ENCODE measurements at places on chromosomes 7 and 10. TPM values are rescaled to one million over a fixed set of nuclear protein-coding genes. Genes with fewer than 3 reads are reported as not detected.

DNA sequence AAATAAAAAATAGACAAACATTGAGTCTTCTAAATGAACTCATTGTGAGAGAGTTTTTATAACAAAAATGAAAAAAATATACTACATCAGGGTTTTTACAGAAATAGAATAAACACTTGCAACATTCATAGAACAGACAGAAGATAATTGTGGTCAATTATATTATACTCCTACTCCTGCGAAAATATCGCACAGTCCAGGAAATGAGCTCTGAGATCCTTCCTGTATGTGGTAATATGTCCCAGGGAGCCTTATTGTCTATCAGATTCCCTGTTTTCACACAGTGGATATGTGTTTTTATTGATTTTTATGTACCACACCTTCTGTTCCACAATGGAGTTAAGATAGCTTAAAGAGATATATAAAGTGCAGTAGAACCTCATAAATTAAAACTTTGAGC is 27.5 kb upstream of the RELN start:
- no peak overlapping the region for H3K27ac ChIP-seq
- H3K36me3 ChIP-seq = no peaks in the 10 kb centered on the region
- no peak for DNase-seq
- no peaks in the 10 kb centered on the region for H3K4me1 ChIP-seq

GRCh38 chr10:62690703-62691102 is 113.8 kb upstream of the ADO start:
- H3K4me1 ChIP-seq = peaks cover 88% of the 10 kb centered on the region
- H3K4me3 ChIP-seq = peak overlapping the region; percentile 70
- no peak for DNase-seq
- H3K27me3 ChIP-seq = no peaks in the 10 kb centered on the region
- peak overlapping the region; percentile 88 for H3K27ac ChIP-seq

GRCh38 chr7:75921479-75921878 is 6.5 kb downstream of the POR start:
- no peaks in the 10 kb centered on the region for H3K27me3 ChIP-seq
- peaks cover 24% of the 10 kb centered on the region for H3K4me1 ChIP-seq
- H3K36me3 ChIP-seq = no peaks in the 10 kb centered on the region
- no peak for DNase-seq

GRCh38 chr10:28503114-28503513 is 29.8 kb upstream of the WAC start:
- H3K4me1 ChIP-seq = no peaks in the 10 kb centered on the region
- DNase-seq = no peak
- H3K27me3 ChIP-seq = no peaks in the 10 kb centered on the region
- H3K36me3 ChIP-seq = no peaks in the 10 kb centered on the region

- peaks cover 5% of the 10 kb centered on the region for H3K36me3 ChIP-seq
- H3K4me1 ChIP-seq = peaks cover 5% of the 10 kb centered on the region
- DNase-seq = no peak
- peaks cover 65% of the 10 kb centered on the region for H3K27me3 ChIP-seq
- H3K27ac ChIP-seq = no peak overlapping the region
- no peak overlapping the region for H3K4me3 ChIP-seq
These were observed 45.5 kb downstream of the AOC1 start for GRCh38 chr7:150897502-150898474.

DNA sequence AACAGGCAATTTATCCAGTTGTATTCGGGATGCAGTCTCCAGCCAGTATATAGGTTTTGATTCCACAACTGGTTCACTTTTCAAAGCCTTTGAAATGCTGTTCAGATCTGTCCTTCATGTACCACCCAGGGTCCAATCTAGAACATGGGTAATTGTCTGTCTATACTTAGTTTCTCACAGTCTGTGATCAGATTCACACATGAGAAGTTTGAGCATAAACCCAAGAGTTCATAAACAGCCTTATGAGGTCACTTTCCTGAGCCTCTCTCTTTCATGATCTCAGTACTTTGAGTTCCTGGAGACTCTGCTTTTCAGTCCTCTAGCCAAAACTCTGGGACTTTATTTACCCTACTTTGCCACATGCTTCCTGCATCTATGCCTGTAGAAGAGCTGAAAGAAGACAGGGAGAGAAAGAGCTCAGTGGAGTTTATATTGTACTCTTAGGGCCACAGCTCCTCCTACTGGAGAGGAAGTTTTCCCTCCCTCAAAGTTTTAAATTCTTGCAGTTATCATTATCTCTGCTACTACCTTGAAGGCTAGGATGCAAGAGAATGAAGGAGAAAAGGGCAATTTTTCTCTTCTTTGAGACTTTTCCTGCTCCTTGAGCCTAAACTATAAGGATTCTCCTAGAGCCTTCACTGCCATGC is 172.0 kb downstream of the ZEB1 start:
- no peak for DNase-seq
- H3K36me3 ChIP-seq = no peaks in the 10 kb centered on the region
- no peak overlapping the region for H3K4me3 ChIP-seq
- no peaks in the 10 kb centered on the region for H3K27me3 ChIP-seq
- H3K4me1 ChIP-seq = no peaks in the 10 kb centered on the region
- no peak overlapping the region for H3K27ac ChIP-seq

GRCh38 chr10:64733980-64734379 is 1212.8 kb downstream of the REEP3 start:
- no peaks in the 10 kb centered on the region for H3K27me3 ChIP-seq
- DNase-seq = no peak
- H3K4me3 ChIP-seq = no peak overlapping the region
- H3K36me3 ChIP-seq = peaks cover 2% of the 10 kb centered on the region
- H3K4me1 ChIP-seq = no peaks in the 10 kb centered on the region

DNA sequence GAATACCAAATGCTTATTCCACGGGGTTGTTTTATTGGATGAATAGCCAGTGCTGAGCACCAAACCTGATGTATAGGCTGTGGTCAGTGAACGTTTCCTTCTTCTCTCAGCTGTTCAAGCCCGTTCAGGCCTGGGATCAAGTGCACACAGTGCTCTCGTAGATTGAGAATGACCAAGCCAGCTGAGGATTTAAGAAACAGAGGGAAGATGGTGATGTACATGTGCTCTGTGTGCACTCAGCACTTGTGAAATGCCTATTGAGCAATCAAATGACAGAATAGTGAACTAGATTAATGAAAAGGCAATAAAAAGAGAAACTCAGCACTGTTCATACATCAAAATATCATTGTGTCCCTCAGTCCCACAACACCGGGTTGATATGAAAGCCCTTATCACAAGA is 302.5 kb downstream of the BMPER start:
- no peak overlapping the region for H3K27ac ChIP-seq
- no peaks in the 10 kb centered on the region for H3K27me3 ChIP-seq
- no peaks in the 10 kb centered on the region for H3K4me1 ChIP-seq
- DNase-seq = no peak
- no peaks in the 10 kb centered on the region for H3K36me3 ChIP-seq

DNA sequence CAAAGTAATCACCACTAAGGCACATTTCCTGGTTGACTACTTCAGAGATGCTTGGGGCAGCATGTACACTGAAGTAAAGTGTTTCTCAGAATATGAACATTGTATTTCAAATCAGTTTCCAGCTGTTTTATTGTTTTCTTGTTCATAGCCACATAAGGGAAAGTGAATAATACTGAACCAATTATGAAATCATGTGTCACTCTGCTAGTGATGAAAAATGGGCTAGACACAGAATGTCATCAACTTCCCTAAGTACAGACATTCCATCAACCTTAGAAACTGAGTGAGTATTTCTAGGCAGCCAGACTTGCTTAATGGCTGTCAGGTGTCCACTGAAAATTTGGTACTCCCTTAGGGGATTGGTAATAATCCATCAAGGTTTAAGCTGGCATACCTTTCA is 603.5 kb downstream of the ARL4A start:
- no peak overlapping the region for H3K4me3 ChIP-seq
- H3K36me3 ChIP-seq = no peaks in the 10 kb centered on the region
- no peak overlapping the region for H3K27ac ChIP-seq
- no peaks in the 10 kb centered on the region for H3K4me1 ChIP-seq

DNA sequence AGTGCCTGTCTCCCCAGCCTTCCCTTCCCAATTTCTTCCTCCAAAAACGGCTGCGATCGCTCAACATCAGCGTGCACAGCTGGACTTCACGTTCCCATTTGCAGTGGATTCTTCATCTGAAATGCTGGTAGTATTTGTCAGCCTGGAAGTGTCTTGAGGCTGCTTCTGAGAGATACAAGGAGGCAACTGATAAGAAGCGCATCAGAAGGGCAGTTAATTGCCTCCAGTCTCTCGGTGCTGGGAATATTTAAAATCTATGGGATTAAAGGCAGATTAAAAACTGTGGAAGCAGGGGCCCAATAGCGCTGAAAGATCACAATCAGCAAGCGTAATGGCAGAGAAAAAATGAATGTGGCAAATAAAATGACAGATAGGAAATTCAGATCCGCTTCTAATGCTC is 450.0 kb downstream of the GATA3 start:
- no peaks in the 10 kb centered on the region for H3K4me1 ChIP-seq
- no peak for DNase-seq
- no peak overlapping the region for H3K27ac ChIP-seq
- no peaks in the 10 kb centered on the region for H3K36me3 ChIP-seq
- no peak overlapping the region for H3K4me3 ChIP-seq

- no peaks in the 10 kb centered on the region for H3K36me3 ChIP-seq
- peaks cover 42% of the 10 kb centered on the region for H3K4me1 ChIP-seq
- peak overlapping the region; percentile 96 for H3K27ac ChIP-seq
- no peak for DNase-seq
- H3K4me3 ChIP-seq = peak overlapping the region; percentile 90
These were observed 1.2 kb upstream of the ITGB1 start for GRCh38 chr10:32959006-32959920.

- H3K27me3 ChIP-seq = no peaks in the 10 kb centered on the region
- no peaks in the 10 kb centered on the region for H3K4me1 ChIP-seq
- no peaks in the 10 kb centered on the region for H3K36me3 ChIP-seq
- no peak overlapping the region for H3K4me3 ChIP-seq
- no peak for DNase-seq
- no peak overlapping the region for H3K27ac ChIP-seq
These were observed 15.6 kb downstream of the CUBN start for GRCh38 chr10:17113889-17114540.

DNA sequence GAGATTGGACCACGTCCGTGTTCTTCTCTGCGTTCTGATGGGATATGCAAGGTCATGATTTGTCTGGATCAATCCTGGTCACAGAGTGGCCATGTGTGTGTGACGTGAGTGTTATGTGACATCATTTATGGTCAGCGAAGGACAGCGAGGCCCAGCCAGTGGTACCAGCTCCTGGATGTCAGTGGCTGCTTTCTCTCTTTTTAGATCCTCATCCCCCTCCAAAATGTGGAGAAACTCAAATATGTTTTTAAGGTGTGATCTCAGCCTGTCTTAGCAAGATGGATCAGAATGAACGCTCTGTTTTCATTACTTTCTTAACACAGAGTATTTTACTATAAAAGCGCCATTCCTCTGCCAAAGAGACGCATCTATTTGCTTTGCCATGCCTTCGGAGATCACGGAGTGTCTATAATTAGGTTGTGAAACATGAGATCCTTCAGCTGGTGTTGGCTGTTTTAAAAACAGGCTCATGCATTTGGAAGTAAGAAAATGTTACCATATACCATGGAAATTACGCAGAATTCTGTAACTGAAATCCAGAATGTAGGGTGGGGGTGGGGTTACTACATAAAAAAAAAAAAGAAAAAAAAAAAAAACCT is 245.5 kb upstream of the TCERG1L start:
- H3K4me3 ChIP-seq = no peak overlapping the region
- DNase-seq = no peak
- no peak overlapping the region for H3K27ac ChIP-seq

DNA sequence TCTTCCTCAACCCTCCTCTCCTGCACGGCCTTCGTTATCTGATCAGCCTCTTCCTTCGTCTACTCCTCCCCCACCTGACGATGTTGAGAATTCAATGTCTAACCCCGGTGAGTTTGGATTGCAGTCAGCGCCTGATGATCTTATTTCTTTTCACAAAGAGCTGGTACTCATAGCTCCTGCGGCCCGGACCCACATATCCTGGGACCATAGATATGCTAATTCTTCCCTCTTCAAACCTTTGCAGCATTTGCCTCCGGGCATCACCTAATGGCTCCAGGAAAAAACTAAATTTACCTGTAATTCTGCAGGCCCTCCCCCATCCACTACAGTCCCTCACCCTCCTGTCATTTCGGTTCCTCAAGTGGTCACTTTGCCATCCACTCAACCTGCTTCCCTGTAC is 12.4 kb upstream of the DDC start:
- H3K4me3 ChIP-seq = no peak overlapping the region
- H3K27me3 ChIP-seq = peaks cover 42% of the 10 kb centered on the region
- no peak for DNase-seq

GRCh38 chr7:46485481-46486065 is 564.5 kb upstream of the IGFBP3 start:
- no peak overlapping the region for H3K4me3 ChIP-seq
- no peaks in the 10 kb centered on the region for H3K27me3 ChIP-seq
- no peak overlapping the region for H3K27ac ChIP-seq
- no peaks in the 10 kb centered on the region for H3K4me1 ChIP-seq
- no peaks in the 10 kb centered on the region for H3K36me3 ChIP-seq

DNA sequence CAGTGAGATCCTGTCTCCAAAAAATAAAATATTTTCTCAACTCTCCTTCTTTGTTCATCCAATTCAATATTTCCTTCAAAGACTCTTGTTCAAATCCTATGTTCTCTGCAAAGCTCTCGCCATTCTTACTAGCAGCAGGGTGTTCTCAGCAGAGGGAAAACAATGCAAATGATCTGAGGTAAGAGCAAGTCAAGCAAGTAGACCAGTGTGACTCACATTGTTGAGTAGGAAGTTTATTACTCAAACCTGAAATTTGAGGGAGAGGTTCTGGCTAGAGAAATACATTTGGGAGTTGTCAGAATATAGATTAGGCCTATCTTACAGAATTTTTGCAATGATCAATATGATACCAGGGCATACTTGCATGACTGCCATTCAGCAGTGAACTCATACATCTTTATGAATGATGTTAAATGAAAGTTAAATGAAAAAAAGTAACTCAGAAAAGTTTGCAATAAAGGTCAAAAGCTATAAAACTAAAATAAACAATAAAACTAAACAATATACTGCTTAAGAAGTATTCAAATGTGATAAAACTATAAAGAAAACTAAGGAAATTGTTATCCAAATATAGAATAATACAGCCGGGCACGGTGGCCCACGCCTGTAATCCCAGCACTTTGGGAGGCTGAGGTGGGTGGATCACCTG is 5.8 kb downstream of the IDE start:
- peaks cover 12% of the 10 kb centered on the region for H3K36me3 ChIP-seq
- H3K27ac ChIP-seq = no peak overlapping the region
- H3K27me3 ChIP-seq = no peaks in the 10 kb centered on the region
- peaks cover 37% of the 10 kb centered on the region for H3K4me1 ChIP-seq
- no peak overlapping the region for H3K4me3 ChIP-seq
- no peak for DNase-seq

- peak; percentile 91 for DNase-seq
- H3K27ac ChIP-seq = peak overlapping the region; percentile 86
- no peaks in the 10 kb centered on the region for H3K27me3 ChIP-seq
- no peaks in the 10 kb centered on the region for H3K36me3 ChIP-seq
These were observed 67.5 kb downstream of the ATXN7L1 start for GRCh38 chr7:105808703-105809590.

Gene ITPRID1
- total RNA-seq = not detected

Gene ABCC2
- total RNA-seq = 3.4 TPM

Gene ERVW-1
- total RNA-seq = not detected

Gene GIMAP2
- 39.2 TPM for total RNA-seq

Gene PNLIPRP2
- not detected for total RNA-seq

Gene ANXA8L1
- total RNA-seq = not detected

Gene LRIT1
- total RNA-seq = not detected

Gene TRPV5
- total RNA-seq = not detected

Gene DEPP1
- total RNA-seq = 0.53 TPM

Measured in natural killer cell treated with Interleukin-12 subunit alpha and Interleukin-12 subunit beta and Interleukin-15 and Interleukin-18, amount 100 ng/mL, for 72 hours (primary cell).